8988T (cell line): ENCODE measurements at places on chromosomes 1 and 21.

GRCh38 chr1:109790735-109791494 lies 27.2 kb upstream of the EPS8L3 start:
- DNase-seq, result no peak

- no peak for DNase-seq
Observed at GRCh38 chr21:44732956-44733355, 21.6 kb upstream of the TSPEAR start.

DNA sequence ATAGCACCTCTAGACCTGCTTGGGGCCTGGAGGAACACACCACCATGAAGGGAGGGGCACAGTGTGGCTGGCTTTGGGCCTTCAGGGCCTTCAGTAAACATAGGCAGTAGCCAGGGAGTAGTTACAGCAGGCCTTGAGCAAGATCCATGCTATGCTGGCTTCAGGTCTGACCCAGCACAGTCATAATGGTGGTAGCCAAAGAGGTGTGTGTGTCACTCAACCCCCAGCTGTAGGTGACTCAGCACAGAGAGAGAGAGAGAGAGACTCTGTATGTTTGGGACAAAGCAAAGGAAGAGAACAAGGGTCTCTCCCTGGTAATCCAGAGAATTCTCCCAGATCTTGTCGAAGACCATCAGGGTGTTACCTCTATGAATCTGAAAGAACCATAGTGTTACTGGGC lies 250.5 kb upstream of the PKN2 start:
- no peak for DNase-seq

DNA sequence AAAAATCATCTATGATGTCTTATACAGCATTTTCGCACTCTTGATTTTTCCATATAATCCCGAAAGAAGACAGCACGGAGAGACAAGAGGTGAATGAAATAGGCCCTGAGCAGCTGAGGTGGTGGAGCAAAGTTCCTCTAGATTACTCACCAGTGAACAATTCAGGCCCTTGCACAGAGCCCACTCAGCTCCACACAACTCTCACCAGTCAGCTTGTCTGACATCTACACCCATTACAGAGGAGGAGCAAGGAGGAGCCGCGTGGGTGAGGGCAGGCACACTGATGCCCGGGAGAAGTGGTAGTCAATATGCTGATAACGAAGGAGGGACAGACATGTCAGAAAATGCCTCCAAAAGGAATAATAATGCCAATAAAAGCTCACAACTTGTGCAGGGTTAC lies 59.9 kb downstream of the DNM3 start:
- no peak for DNase-seq

DNA sequence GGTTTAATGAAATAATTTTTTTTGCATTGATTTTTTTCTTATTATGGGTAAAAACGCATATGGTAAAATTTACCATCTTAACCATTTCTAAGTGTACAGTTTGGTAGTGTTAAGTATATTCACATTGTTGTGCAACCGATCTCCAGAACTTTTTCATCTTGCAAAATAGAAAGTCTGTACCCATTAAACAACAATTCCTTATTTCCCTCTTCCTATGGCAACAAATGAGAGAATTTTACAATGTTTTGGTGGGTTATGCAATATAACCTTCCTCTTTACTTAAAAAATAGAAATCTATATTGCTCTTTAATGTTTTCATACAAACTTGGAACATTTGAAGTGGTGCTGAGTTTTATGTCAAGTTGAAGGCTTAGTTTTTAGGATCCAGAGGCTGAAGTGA lies 26.6 kb downstream of the MAP3K7CL start:
- DNase-seq, result no peak

DNA sequence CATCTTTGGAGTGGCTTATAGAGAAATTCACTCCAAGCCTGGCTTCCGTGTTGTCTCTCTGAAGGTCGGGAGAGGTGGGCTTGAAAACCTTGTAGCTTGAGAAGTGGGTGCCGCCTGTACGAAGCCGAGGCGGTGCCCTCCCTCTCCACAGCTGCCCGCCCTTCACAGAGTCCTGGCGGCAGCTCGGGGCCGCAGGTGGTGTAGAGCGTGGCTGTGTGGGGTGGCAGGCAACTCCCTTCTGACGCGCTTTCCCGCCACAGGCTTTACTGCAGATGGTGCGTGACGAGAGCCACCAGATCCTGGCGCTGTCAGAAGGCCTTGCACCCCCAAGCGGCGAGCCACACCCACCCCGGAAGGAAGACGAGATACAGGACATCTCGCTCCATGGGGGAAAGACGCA lies 33.1 kb upstream of the DIP2A start:
- no peak for DNase-seq

DNA sequence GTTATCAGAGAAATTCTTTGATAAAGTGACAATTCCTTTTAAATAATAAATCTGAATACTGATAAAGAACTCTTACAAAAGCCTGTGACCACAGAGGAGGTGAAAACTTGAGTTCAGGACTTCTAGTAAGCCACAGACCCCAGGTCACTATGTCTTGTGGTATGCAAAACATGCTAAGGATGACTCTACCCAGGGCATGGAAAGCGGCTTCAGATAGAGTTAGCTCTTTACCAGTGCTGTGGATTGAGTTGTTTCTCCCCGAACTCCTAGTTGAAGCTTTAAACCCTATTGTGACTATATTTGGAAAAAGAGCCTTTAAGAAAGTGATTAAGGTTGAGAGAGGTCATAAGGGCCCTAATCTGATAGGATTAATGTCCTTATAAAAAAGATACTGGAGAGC lies 42.3 kb downstream of the HLX start:
- DNase-seq, result no peak
